ENCODE measurements at places on chromosomes 16 and 17.

- DNase-seq: no peak
Measured at GRCh38 chr16:30893417-30893743, 497 bp downstream of the BCL7C start.

DNA sequence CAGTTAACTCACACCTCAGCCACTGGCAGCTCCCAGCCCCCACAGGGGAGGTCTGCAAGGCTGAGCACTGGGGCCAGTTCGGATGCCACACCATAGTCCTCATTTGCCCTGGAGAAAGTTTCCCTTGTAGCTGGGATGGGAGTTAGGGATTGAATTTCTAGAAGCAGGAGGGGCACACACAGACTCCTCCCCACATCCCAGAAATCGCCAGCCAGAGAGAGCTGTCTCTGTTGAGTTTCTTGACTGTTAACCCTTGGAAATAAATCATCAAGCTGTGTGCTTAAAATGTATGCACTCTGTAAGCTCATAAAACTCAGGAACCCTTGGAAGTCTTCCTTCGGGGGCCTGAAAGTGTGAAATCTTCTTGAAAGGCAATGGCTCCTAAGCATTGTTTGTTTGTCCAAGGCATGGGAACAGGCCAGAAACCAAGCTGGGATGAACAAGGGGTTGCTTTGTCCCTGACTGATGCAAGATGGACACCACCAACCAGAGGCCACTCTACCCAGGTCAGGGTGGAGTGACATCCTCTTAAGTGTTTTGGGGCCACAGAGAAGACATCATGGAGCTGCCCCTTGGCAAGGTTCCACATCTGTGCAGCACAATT lies 394 bp upstream of the PRM3 start:
- no peak for DNase-seq

DNA sequence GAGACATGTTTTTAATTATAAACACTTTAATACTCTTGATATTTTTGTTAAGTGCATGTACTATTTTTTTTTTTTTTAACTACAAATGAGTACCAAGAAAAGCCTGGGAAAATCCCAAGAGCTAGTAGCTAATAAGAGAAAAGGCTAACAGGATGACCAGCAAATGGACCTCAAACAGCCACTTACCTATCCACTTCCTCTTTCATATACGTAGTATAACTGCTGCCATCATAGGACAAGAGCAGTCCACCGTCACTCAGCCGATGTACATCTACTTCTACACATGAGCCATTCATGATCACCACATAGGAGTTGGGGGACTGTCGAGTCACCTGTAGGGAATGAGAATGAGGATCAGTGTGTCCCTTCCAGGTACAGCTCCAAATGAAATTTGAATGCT lies 128.0 kb upstream of the C17orf78 start:
- no peak for DNase-seq

DNA sequence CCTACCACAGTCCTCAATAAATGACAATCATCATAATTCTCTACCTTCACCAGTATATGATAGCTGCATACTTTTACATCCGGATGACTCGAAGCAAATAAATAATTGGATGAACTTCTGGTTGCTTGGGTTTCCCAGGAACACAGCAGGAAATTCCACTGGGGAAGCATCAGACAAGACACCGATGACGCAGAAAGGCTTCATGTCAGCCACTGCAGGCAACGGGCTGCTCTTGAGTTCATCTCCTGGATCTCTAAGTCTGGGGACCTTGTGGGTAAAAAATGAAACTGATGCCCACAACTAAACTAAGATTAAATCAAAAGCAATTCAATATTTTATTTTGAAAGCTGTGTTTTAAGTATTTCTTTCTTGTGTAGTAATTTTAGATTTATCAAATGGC lies 472.1 kb upstream of the C16orf82 start:
- no peak for DNase-seq

GRCh38 chr17:44901411-44901921 lies 2.2 kb upstream of the EFTUD2 start:
- DNase-seq: no peak

- DNase-seq: peak; percentile 29
Measured at GRCh38 chr17:77002103-77003045, 134.2 kb downstream of the MGAT5B start.

DNA sequence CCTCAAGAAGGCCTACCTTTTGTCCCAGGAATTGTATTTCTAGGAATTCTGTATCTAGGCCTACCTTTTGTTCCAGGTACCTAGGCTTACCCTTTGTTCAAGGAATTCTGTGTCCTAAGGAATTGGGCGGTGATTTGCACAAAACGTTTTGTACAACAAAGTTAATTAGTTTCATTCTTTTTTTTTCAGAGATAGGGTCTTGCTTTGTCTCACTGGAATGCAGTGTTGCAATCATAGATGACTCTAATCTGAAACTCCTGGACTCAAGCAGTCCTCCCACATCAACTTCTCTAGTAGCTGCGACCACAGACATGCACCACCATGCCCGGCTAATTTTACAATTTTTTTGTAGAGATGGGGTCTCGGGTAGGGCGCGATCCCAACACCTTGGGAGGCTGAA lies 7.0 kb downstream of the CDR2L start:
- DNase-seq: no peak

DNA sequence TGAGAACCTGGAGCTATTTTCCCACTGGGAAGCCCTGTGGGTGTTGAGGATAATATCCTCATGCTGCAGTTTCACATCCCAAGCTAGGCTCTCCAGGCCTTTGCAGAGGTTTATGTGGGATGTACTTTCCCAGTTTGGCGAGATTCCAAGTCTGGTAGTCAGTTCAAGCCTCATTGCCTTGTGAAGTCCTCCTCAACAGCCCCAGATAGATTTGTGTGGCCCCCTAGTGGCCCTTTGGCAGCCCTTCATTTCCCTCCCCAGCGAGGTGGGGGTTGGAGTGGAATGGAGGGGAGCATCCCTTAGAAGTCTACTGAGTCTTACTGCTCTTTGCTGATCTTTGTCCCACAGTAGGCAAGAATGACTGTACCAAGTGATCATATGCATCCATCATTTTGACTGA lies 137.9 kb downstream of the CDH11 start:
- DNase-seq: no peak

- DNase-seq: no peak
Measured at GRCh38 chr17:69523244-69523861, 108.9 kb downstream of the MAP2K6 start.

DNA sequence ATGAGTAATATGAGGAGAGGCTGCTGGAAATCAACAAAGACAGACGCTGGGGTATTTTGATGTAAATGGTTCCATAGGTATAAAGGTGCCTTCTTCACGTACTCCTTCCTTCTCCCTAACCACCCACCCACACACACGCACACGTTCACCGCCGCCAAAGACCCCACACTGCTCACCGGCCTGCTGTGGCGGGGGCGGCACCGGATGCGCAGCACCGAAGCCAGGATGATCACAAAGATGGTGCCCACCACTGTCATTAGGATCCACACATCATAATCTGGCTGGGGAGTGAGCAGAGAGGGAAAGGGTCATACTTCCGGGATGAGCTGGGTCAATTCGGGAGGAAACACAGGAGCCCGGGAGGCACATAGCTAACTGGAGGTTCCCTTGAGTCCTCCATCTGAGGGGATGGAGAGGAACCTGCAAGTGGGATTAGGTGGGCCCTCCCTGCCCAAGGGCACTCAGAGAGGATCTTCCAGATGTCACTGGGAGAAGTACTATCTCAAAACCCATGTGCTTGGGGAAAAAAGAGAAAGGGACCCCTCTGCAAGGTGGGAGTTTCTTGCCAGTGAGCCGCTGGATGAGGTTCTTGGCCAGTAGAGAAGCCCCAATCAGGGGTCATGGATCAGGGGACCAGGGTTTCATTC lies 10.5 kb upstream of the SUPT4H1 start:
- no peak for DNase-seq

DNA sequence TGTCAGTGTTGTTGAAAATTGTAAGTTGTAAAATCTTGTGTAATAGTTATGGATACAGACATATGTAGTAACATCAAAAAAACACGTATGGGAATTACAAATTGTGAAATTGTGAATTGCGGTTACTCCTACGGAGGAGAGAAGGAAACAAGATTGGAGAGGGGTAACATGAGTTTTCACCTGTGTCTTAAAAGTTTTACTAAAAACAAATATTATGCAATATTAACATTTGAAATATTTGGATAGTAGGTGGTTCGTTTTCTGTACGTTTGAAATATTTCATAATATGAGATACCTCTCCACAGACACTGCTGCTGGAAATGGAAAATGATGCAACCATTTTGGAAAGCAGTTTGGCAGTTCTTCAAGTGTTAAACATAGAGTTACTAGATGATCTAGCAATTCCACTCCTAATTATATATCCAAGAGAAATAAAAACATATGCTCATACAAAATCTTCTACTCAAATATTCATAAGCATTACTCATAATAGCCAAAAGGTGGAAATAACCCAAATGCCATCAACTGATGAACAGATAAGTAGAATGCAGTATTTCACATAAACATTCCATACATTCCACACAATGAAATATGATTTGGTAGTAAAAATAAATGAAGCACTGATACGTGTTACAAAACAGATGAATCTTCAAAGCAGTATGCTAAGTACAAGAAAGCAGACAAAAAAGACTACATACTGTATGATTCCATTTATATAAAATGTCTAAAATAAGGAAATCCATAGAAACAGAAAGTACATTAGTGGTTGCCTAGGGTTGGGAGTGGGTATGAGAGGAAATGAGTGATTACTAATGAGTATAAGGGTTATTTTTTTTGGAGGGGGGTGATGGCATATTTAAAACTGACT lies 40.7 kb upstream of the ABCA10 start:
- no peak for DNase-seq

GRCh38 chr16:17134586-17134985 lies 336.2 kb downstream of the XYLT1 start:
- DNase-seq: no peak

GRCh38 chr16:62965831-62966230 lies 929.6 kb upstream of the CDH8 start:
- DNase-seq: no peak

DNA sequence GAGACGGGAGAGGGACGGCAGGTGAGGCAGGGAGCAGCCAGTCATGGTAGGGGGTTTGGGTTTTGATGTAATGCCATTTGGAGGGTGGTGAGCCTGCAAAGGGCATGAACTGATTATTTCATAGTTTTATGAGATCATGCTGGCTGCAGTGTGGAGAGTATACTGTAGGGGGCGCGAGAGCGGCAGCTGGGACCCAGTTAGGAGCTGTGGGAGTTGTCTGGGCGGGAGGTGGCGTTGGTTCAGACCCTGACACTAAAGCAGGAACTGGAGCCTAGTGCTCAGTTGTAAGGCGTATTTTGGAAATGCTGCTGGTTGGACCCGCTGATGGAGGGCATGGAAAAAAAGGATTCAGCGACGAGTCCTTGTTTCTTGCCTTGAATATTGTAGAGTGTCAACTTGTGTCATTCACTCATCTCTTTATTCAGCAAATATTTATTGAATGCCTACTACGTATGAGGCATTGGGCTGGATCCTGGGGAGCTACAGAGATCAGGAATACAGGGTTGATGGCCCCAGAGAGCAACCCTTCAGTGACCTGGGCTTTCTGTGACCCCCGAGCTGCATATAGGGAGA lies 23.7 kb upstream of the KDM8 start:
- no peak for DNase-seq

- DNase-seq: no peak
Measured at GRCh38 chr17:74780443-74781238, 4.5 kb upstream of the NAT9 start.

GRCh38 chr16:74713325-74713724 lies 12.7 kb upstream of the MLKL start:
- DNase-seq: no peak

GRCh38 chr16:68097895-68098294 lies 12.7 kb downstream of the NFATC3 start:
- no peak for DNase-seq

GRCh38 chr16:2090777-2091546 lies 43.2 kb downstream of the TSC2 start:
- no peak for DNase-seq

DNA sequence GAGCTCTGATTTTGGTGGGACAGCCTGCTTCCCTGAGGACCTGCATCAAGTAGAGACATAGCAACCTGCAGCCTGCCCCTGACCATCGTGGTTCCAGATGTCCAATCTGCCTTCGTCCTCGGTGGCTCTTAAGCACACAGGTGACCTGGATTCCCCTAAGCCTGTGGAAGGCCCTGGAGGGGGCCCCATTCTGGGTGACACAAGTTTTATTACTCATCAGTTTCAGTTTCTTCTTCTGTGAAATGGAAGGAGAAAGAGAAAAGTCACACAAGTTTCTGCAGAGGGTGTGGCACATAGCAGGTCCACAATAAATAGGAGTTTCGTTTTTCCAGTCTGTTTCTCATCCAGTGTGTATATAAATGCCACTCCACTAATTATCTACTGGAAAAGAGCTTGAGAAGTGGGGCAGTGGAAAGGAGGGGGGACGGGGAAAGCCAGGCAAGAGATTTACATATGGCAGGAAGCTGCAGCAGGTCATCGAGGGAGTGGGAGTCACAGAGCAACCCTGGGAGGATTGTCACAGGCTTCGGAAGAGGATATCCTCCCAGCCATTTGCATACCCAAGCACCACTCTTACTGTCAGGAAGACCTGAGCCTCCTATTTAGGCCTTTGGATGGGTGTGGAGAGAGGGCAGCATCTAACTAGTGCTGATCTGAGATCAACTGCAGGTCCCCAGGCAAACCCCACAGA lies 10.0 kb upstream of the NOS2 start:
- DNase-seq: no peak

GRCh38 chr16:11076259-11077018 lies 132.1 kb downstream of the CLEC16A start:
- no peak for DNase-seq

DNA sequence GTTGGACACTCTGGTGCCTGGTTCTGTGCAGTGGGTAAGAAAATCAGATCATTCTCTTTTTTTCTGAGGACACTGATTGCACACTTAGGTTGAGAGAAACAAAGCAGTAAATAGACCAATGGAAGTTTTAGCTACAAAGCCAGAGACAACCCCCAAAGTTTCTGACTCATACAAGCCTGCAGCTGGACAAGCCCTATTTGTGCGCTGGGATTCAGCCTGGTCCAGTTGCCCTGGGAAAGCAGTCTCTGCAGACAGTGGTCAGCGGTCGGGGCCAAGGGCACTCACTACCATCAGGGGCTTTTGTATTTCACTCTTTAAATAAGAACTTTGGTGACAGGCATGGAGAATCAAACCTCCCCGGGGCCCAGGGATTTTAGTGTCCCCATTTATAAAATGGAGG lies 6.0 kb upstream of the RHBDL3 start:
- DNase-seq: no peak

DNA sequence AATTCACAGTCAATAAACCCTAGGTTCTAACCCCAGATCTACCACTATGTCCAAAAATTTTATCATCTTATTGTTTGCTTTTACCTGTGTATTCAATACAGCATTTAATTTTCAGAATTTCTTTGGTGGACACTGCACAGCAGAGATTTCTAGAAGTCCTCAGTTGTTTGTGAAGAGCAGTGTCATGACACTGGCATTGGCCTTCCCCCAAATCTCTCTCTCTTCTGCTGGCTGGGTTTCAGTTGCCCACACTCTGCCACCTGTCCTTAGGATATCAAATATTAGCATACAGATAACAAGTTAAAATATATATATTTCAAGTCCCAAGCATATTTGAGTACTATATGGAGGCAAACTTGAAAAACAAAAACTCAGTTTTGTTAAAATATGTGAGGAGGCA lies 2.0 kb upstream of the THUMPD1 start:
- DNase-seq: no peak

- no peak for DNase-seq
Measured at GRCh38 chr16:87094556-87094865, 222.7 kb downstream of the C16orf95 start.

- no peak for DNase-seq
Measured at GRCh38 chr17:59761385-59762048, 54.1 kb downstream of the VMP1 start.

Measured in GOT3 (cell line).